ENCODE measurements at places on chromosomes 2 and 18. TPM values are rescaled to one million over a fixed set of nuclear protein-coding genes. Genes with fewer than 3 reads are reported as not detected.

The FAM237A gene
- not detected for total RNA-seq

The CFC1 gene
- not detected for total RNA-seq

The PROM2 gene
- total RNA-seq: 101 TPM

The SULT1C4 gene
- not detected for total RNA-seq

The NFU1 gene
- 26.3 TPM for total RNA-seq

The MSTN gene
- total RNA-seq: under 0.01 TPM

The GLI2 gene
- total RNA-seq: 0.07 TPM

The FTCDNL1 gene
- 2.3 TPM for total RNA-seq

The CHAC2 gene
- total RNA-seq: 11.3 TPM

The M1AP gene
- 2.8 TPM for total RNA-seq

All from nasal cavity respiratory epithelium epithelial cell of viscerocranial mucosa (primary cell).